Type B pancreatic cell (in vitro differentiated cells): ENCODE measurements at places on chromosomes 2 and 18. TPM values are rescaled to one million over a fixed set of nuclear protein-coding genes. Genes with fewer than 3 reads are reported as not detected.

The CCDC178 gene
- 0.74 and 2.8 TPM in 2 replicates for total RNA-seq

DNA sequence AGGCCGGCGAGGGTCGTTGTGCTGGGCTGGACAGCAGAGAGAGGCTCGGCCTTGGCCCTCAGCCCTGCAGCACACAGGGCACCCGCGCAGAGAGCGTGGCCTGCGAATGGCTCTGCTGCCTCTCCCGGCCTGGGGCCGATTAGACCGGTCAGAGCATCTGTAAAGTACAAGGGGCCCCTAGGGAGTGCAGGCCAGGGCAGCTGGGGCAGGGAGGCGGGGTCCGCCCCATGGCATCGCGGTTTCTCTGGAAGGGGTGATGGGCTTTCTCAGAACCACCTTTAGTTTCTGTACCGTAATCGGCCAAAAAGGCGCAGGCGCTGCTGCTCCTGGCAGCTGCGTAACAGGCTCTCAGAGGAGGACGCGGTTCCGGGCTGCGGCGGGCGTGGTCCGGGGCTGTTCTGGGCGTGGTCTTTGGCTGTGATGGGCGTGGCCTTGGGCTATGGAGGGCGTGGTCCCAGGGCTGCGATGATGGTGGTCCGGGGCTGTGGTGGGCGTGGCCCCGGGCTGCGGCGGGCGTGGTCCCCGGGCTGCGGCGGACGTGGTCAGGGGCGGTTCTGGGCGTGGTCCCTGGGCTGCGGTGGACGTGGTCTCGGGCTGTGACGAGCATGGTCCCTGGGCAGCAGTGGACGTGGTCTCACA, 1.5 kb upstream of the GPR148 start:
- peak; percentile 92 for DNase-seq
- peaks cover 9% of the 10 kb centered on the region for H3K27me3 ChIP-seq
- H3K4me3 ChIP-seq = peak overlapping the region; percentile 85
- peak overlapping the region; percentile 78 for H3K27ac ChIP-seq
- no peaks in the 10 kb centered on the region for H3K36me3 ChIP-seq
- no peaks in the 10 kb centered on the region for H3K4me1 ChIP-seq

The RMDN2 gene
- 5.4 and 7.0 TPM in 2 replicates for total RNA-seq

DNA sequence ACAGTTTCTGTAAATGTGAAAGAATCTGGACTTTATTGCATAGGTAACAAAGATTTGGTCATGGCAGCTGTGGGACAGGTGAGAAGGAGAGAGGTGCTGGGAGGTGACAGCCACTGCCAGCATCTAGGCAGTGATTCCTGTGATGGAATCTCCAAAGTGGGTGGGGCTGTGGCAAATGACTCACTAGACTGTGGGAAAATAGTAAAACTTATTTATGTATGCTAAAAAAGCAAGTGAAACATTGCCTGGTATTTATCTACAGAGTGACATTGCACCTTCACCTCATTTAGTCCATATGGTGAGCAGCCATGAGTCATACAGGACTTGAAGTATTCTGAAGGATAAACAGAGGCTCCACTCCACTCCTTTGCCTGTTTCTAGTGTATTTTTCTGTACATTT, 145.3 kb upstream of the MEX3C start:
- peaks cover 8% of the 10 kb centered on the region for H3K27me3 ChIP-seq
- H3K4me1 ChIP-seq = no peaks in the 10 kb centered on the region
- H3K4me3 ChIP-seq = no peak overlapping the region
- no peak overlapping the region for H3K27ac ChIP-seq

The TET3 gene
- 34.6 and 71.5 TPM in 2 replicates for total RNA-seq

DNA sequence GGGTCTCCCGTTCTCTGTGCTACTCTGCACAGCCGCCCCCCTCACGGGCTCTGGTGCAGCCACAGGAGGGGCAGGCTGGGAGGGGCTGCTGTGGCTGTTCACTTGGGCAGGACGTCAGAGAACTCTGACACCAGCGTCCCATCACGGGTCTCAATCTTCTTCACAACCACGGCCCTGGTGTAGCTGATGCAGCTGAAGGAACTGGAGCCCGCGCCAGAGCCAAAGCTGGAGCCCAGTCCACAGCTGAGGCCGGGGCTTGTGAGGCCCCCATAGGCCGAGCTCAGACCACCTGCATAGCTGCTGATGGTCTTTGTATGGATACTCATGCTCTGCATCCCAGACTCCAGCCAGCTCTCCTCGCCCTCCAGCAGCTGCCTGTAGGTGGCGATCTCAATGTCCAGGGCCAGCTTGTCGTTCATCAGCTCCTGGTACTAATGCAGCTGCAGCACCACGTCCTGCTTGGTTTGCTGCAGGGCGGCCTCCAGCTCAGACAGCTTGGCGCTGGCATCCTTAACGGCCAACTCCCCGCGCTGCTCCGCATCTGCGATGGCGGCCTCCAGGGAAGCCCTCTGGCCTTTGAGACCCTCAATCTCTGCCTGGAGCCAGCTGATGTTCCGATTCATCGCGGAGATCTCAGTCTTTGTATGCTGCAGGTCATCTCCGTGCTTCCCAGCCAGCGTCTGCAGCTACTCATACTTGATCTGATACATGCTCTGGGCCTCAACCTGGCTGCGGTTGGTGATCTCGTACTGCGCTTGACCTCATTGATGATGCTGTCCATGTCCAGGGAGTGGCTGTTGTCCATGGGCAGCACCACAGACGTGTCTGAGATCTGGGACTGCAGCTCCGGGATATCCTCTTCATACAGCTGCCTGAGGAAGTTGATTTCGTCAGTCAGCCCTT, 7.4 kb upstream of the DUSP19 start:
- H3K27ac ChIP-seq = no peak overlapping the region
- no peak for DNase-seq
- H3K4me3 ChIP-seq = no peak overlapping the region
- no peaks in the 10 kb centered on the region for H3K36me3 ChIP-seq
- no peaks in the 10 kb centered on the region for H3K4me1 ChIP-seq

GRCh38 chr2:188181067-188181838, 110.4 kb upstream of the GULP1 start:
- H3K27ac ChIP-seq = no peak overlapping the region
- no peak for DNase-seq
- H3K27me3 ChIP-seq = no peaks in the 10 kb centered on the region

The PLA2R1 gene
- 3.0 and 3.6 TPM in 2 replicates for total RNA-seq

GRCh38 chr2:55922291-55922907, 1.2 kb downstream of the EFEMP1 start:
- no peaks in the 10 kb centered on the region for H3K36me3 ChIP-seq
- peaks cover 47% of the 10 kb centered on the region for H3K27me3 ChIP-seq

DNA sequence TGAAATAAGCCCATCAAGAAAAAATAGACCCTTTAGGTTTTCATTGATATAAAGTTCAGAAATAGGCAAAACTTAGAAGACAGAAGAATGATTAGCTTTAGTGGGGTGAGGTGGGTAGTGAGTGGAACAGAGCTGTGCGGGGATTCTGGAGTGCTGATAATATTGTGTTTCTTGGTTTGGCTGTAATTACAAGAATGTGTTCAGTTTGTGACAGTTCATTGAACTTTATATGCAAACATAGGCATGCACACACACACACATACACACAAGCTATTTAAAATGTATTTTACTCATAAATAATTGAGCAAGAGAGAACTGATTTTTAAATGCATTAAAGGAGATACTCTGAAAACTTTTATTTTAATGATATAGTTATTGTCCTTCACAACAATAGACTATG, 17.1 kb downstream of the ARHGAP15 start:
- H3K36me3 ChIP-seq = no peaks in the 10 kb centered on the region
- H3K4me3 ChIP-seq = no peak overlapping the region
- peaks cover 8% of the 10 kb centered on the region for H3K27me3 ChIP-seq

The BCL11A gene
- total RNA-seq = 47.9 and 53.1 TPM in 2 replicates

DNA sequence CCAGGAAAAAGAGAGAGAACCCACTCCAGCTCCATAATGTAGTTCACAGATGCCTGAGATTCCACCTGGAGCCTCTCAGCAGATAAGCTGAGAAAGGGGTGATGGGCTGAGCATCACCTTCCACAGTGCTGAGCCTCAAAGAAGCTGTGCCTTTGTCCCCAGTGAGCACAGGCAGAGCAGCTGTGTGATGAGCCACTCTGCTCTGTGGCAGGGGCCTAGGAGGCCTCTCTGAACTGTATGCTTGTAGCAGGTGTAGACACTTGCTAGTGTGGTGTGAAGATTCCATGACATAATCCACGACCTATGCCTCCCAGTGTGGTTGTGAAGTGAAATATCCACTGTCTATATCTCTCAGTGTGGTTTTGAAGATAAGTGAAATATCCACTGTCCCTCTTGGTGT, 70.4 kb upstream of the MGAT4A start:
- no peak for DNase-seq
- H3K36me3 ChIP-seq = no peaks in the 10 kb centered on the region
- H3K4me3 ChIP-seq = no peak overlapping the region
- peaks cover 11% of the 10 kb centered on the region for H3K27me3 ChIP-seq
- H3K27ac ChIP-seq = peak overlapping the region; percentile 27
- peaks cover 10% of the 10 kb centered on the region for H3K4me1 ChIP-seq

GRCh38 chr2:19664646-19665045, 237.1 kb downstream of the TTC32 start:
- H3K4me3 ChIP-seq = no peak overlapping the region
- no peak overlapping the region for H3K27ac ChIP-seq
- no peaks in the 10 kb centered on the region for H3K36me3 ChIP-seq
- DNase-seq = no peak

The CERKL gene
- total RNA-seq = 2.9 and 4.3 TPM in 2 replicates

- peak overlapping the region; percentile 24 for H3K27ac ChIP-seq
- H3K27me3 ChIP-seq = no peaks in the 10 kb centered on the region
- H3K36me3 ChIP-seq = peaks cover 20% of the 10 kb centered on the region
- peaks cover 33% of the 10 kb centered on the region for H3K4me1 ChIP-seq
- no peak overlapping the region for H3K4me3 ChIP-seq
Measured at GRCh38 chr2:43400508-43400907, 174.1 kb upstream of the ZFP36L2 start.

The RNF144A gene
- 23.2 and 35.6 TPM in 2 replicates for total RNA-seq

The INO80D gene
- 20.4 and 21.0 TPM in 2 replicates for total RNA-seq

DNA sequence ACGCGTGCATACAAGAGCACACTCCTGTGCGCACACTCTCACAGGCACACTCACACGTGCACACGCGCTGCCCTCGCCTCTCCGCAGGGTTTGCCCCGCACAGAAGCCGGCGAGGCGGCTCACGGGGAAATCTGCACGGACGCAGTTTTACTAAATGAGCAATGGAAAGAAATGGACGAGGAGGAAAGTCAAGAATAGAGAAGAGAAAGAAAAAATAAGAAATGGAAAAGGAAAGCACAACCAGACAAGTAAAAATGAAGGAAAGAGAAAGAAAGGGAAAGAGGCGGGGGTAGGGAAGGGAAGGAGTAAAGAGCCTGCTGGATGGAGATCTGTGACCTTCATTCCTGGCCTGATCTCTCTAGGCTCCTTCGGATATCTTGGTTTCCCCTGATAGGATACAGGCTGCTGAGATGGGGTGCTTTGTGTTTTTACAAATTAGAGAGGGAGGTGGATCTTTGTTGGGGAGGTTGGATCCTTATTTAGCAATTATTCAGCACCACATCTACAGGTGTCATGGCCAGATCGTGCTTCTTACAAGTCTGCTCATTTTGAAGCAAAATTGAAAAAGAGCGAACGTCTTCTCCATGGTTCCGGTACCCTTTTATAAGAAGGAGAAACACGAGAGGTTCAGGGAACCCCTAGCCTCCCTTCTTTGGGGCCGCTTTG, 693 bp upstream of the LRP2 start:
- no peak for DNase-seq
- peaks cover 62% of the 10 kb centered on the region for H3K27me3 ChIP-seq
- no peaks in the 10 kb centered on the region for H3K36me3 ChIP-seq
- peak overlapping the region; percentile 81 for H3K27ac ChIP-seq

GRCh38 chr2:210337159-210337558, 22.2 kb upstream of the MYL1 start:
- DNase-seq = no peak
- no peak overlapping the region for H3K27ac ChIP-seq
- no peaks in the 10 kb centered on the region for H3K27me3 ChIP-seq
- no peak overlapping the region for H3K4me3 ChIP-seq
- no peaks in the 10 kb centered on the region for H3K36me3 ChIP-seq

- H3K4me3 ChIP-seq = no peak overlapping the region
- no peaks in the 10 kb centered on the region for H3K36me3 ChIP-seq
- H3K27me3 ChIP-seq = no peaks in the 10 kb centered on the region
- no peak for DNase-seq
- H3K27ac ChIP-seq = no peak overlapping the region
Measured at GRCh38 chr2:109110170-109110569, 18.8 kb upstream of the SH3RF3 start.

The ASPRV1 gene
- total RNA-seq = 0.67 and 1.3 TPM in 2 replicates

- H3K27ac ChIP-seq = no peak overlapping the region
- no peak overlapping the region for H3K4me3 ChIP-seq
- no peaks in the 10 kb centered on the region for H3K27me3 ChIP-seq
Measured at GRCh38 chr2:152418688-152419087, 83.7 kb downstream of the FMNL2 start.

GRCh38 chr2:127611076-127611925, 34.7 kb upstream of the GPR17 start:
- peaks cover 5% of the 10 kb centered on the region for H3K27me3 ChIP-seq
- H3K4me3 ChIP-seq = no peak overlapping the region
- no peak overlapping the region for H3K27ac ChIP-seq
- H3K4me1 ChIP-seq = no peaks in the 10 kb centered on the region
- no peaks in the 10 kb centered on the region for H3K36me3 ChIP-seq

The AFF3 gene
- total RNA-seq = 8.3 and 29.2 TPM in 2 replicates

DNA sequence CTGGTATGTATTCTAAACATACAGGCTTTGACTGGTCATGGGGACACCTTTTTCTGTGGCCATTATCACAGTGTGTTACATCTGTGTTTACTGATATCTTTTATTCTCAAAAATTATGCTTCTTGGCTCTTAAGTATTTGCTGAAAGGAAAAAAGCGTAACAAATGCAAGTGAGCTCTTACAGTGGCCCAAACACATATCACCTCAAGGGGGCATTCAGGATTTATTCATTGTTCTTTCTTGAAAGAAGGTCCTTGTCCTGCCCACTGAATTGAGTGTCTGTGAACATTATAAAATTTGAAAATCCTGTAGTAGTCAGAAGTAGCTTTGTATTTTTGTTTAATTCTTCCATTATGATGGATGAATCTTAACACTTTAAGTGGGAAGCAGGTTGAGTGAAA, 454.5 kb downstream of the XIRP2 start:
- no peaks in the 10 kb centered on the region for H3K27me3 ChIP-seq
- H3K27ac ChIP-seq = no peak overlapping the region

The PAX8 gene
- 2.1 and 56.9 TPM in 2 replicates for total RNA-seq

GRCh38 chr2:111884592-111884964, 585 bp upstream of the ANAPC1 start:
- H3K27ac ChIP-seq = peak overlapping the region; percentile 94
- no peaks in the 10 kb centered on the region for H3K27me3 ChIP-seq
- H3K36me3 ChIP-seq = no peaks in the 10 kb centered on the region
- peaks cover 10% of the 10 kb centered on the region for H3K4me1 ChIP-seq
- DNase-seq = no peak

GRCh38 chr2:239259603-239260298, 141.1 kb downstream of the HDAC4 start:
- no peak for DNase-seq
- H3K27me3 ChIP-seq = no peaks in the 10 kb centered on the region
- peak overlapping the region; percentile 15 for H3K27ac ChIP-seq
- peak overlapping the region; percentile 6 for H3K4me3 ChIP-seq

- peaks cover 6% of the 10 kb centered on the region for H3K4me1 ChIP-seq
- H3K36me3 ChIP-seq = no peaks in the 10 kb centered on the region
- H3K27me3 ChIP-seq = no peaks in the 10 kb centered on the region
- H3K4me3 ChIP-seq = no peak overlapping the region
- DNase-seq = no peak
- no peak overlapping the region for H3K27ac ChIP-seq
Measured at GRCh38 chr2:163548970-163549369, 186.8 kb downstream of the FIGN start.

The DDX1 gene
- 97.3 and 111 TPM in 2 replicates for total RNA-seq

The LDLRAD4 gene
- 0.88 and 2.4 TPM in 2 replicates for total RNA-seq

- H3K4me1 ChIP-seq = no peaks in the 10 kb centered on the region
- H3K4me3 ChIP-seq = no peak overlapping the region
- H3K27ac ChIP-seq = no peak overlapping the region
- peaks cover 3% of the 10 kb centered on the region for H3K27me3 ChIP-seq
- H3K36me3 ChIP-seq = no peaks in the 10 kb centered on the region
Measured at GRCh38 chr18:69250305-69251151, 150.2 kb upstream of the DOK6 start.
